ENCODE measurements at places on chromosomes 6 and 20.
A peak's percentile ranks its signal among the peaks of the same experiment; 100 is the strongest.

DNA sequence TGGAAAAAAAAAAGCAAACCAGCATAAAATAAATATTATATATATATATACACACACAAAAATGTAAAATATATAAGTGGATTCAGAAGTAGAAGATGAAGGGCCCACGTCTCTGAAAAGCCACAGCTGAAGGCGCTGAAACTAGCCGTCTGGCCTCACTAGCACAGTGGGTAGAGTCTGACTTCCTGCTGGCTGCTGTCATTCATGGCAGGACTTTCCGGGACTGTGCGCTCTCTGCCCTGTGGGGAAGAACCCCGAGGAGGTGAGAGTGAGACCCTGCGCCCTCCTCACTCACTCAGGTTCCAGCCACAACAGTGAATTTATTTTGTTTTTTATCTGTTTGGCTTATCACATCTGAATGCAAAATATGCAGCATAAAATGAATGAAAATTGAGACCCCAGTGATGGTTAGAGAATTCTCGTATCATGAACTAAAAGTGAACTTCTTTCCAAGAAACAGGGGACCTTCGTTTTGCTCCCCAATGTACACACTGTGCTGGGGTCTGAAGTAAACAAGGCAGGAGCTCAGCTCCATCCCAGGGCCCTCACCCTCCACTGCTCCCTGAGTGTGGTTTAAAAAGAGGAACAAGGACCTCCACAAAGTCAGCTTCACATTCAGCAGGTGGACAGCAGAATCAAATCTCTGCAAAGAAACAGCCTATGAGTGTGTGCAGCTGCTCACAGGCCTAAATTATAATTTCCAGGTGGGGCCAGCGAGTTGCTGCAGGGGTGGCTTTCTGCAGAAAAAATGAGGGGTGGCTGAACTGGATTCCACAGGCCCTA lies 1.3 kb upstream of the RAMACL start:
- no peak for DNase-seq

DNA sequence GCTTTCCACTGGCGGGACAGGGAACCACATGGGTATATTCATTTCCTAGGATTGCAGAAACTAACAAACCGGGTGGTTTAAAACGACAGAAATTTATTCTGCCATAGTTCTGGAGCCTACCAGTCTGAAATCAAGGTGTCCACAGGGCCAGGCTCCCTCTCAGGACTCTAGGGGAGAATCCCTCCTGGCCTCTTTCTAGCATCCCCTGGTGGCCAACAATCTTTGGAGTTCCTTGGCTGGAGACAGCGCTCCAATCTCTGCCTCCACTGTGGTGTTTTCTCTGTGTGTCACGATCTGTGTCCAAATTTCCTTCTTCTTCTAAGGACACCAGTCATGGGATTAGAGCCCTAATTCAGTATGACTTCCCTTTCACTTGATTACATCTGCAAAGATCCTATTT lies 95.0 kb downstream of the SCML4 start:
- DNase-seq, result no peak

- DNase-seq, result no peak
Measured at GRCh38 chr6:90610751-90611542, 24.1 kb upstream of the MAP3K7 start.

- no peak for DNase-seq
Measured at GRCh38 chr6:40997234-40997957, 41.6 kb downstream of the UNC5CL start.

DNA sequence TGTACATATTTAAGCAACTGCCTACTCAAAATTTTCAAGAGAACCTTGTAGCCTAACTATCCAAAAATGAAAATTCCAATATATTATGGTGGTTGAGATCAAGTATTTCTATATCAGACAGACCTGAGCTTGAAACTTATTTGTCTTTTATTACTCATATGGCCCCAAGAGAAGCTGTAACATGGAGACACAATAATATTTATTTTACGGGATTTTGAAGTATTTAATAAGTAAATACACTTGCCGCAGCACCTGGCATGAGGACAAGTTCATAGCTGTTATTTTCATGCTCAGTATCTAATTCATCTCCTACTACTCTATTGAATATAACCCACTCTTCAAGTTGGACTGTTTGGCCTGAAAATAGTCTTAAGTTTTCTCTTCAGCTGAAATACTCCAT lies 28.0 kb downstream of the PTPRK start:
- DNase-seq, result no peak

GRCh38 chr20:62716941-62717310 lies 8.3 kb downstream of the NTSR1 start:
- DNase-seq, result no peak

DNA sequence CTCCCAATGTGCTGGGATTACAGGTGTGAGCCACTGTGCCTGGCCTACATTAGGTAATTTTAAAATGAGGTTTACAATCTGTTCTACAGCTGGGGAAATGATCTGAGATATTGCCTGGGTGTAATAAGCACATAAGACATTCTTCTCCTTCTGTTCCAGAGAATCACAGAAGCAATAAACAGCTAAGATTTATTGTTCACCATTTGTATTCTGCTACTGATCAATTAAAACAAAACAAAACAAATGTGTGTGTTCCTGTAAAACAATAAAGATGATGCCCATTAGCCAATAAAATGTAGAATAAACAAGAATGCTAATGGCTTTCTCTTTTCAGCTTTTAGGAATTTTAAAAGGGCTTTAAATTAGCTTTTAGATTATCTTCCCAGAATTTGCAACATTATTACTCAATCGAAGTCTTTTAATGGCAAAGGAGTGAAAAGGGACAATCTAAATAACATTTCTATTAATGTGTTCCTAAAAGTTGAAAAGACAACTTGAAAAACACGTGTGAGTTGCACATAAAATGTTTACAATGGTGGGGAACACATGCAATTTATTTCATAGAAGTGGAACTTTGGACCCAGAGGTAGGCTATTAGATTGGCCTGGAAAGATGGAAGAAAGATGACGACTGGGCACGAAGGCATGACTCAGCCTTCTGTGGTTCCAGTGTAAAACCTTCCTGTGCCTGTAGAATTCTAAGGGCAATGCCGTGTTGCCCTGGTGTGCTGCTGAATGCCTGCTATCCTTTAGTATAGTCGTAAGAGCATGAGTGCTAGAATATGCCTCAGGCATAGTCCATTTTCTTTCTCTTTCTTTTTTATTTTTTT lies 29.0 kb upstream of the DEK start:
- DNase-seq, result no peak

GRCh38 chr6:170438402-170438753 lies 114.7 kb downstream of the PSMB1 start:
- peak; percentile 98 for DNase-seq

DNA sequence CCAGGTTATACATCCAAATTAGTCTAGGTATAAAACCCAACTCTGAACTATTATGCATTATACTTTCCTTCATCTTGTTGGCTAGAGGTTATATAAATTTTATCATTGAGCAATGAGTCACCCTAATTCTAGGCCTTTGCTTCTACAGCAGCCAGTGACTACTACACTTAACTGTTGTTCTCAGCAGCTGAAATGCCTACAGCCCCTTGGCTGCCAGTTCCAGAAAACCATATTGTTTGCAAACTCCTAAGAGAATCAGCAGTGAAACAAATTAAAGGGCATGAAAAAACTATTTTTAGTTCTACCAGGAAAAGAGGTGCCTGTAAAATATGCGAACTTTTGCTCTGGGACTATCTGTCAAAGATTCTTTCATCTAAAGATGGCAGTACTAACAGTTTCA lies 292.8 kb downstream of the FRK start:
- DNase-seq, result no peak

GRCh38 chr6:107493158-107494057 lies 3.5 kb downstream of the SOBP start:
- no peak for DNase-seq

DNA sequence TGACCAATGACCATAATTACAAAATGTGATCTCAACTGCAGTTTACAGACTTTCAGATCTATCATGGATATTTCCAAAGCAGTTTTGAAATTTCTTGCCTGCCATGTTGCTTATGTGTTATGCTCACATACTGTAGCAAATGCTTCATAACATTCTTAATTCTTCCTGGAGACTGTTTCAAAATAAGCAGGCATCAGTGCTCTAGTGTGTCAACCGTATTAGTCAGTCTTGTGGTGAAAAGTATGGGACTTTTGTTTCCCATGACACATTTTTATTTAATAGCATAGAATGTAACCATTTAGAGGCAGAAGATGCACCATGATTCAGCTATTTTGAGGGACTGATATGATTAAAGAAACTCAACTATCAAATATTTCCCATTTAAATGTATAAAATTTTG lies 1.7 kb downstream of the POPDC3 start:
- no peak for DNase-seq

GRCh38 chr6:93196406-93196970 lies 222.9 kb downstream of the EPHA7 start:
- no peak for DNase-seq

GRCh38 chr6:33028220-33028849 lies 18.9 kb upstream of the HLA-DOA start:
- no peak for DNase-seq

DNA sequence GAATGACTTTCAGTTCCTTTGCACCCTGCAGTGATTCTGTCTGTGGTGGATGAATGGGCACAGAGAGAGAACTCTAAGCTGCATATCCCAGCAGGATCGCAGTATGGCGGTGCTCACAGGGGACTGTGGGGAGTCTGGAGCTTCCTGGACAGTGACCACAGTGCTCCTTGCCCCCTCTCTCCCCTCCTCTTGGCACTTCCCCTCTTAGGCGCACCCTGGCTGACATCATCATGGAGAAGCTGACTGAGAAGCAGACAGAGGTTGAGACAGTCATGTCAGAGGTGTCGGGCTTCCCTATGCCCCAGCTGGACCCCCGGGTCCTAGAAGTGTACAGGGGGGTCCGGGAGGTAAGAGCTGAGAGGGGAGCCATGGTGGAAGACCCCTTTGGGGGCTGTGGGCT lies 8.6 kb downstream of the BYSL start:
- no peak for DNase-seq

DNA sequence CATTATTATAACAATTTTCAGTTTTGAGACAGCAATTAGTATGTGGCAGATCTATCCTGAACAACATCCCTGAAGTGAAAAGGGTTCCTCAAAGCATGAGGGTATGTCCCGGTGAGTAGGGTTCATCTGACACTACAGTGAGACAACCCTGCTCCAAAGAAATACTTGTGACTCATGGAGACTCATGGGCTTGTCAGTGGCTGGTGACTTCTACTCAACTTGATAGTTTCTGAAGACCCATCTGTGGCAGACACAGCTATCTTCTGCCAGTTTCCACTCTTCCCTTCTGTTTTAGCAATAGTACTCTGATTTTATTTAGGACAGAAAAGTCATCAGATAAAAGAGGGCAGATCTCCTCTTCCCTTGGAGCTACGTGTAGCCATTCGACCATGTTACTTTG lies 41.4 kb downstream of the MAP3K7 start:
- no peak for DNase-seq
